ENCODE measurements at places on chromosomes 2 and 18.

DNA sequence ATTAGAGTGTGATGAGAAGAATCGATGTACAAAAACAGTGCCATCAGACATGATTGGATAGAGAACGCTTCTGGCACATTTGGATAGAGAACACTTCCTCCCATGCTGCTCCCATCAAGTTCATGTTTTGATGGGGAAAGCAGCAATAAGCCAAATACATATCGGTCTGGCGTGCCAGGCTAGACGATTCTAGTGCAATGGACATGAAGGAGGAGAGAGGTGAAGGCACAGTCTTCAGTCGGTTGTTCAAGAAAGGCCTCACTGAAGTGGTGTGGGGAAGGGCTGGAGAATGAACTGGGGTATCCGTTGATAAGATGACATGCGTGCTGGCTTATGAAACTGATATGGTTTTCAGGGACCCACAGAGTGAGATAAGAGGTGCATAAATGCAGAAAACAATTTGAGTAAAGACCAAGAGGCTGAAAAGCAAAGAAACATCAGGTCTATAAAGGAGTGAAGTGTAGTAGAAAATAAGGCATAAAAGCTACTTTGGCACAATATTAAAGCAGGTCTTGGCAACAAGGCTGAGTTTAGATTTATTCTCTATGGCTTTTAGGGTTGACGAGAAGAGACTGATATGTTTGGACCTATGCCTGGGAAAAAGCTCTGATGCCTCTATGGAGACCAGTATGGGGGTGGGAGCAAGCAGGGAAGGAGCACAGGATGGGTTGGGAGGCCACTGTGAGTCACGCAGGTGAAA is 117.6 kb upstream of the PIEZO2 start:
- no peak for DNase-seq

- DNase-seq, result no peak
Measured at GRCh38 chr2:46136481-46136880, 160.7 kb upstream of the EPAS1 start.

DNA sequence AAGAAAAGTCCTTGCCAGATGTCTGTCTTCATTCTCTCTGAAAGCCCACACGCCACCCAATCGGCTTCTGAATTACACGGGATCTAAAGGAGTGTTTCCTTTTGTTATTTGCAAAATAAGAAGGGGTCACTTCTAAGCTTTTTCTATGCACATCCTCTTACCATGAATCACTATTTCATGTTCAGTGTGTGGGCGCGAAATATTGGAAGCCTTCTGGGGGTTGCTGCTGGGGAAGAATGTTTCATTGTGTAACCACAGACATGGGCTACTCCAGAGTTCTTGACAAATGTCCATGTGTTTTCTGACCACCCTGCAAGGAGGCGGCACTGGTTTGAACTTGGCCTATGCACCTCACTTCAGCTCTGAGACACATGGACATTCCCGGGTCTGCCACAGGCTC is 133.6 kb upstream of the APCDD1 start:
- DNase-seq, result no peak

GRCh38 chr18:59026831-59027410 is 112.8 kb upstream of the SEC11C start:
- no peak for DNase-seq

GRCh38 chr2:239348563-239349452 is 52.0 kb downstream of the HDAC4 start:
- DNase-seq, result no peak

GRCh38 chr18:44123743-44124142 is 556.9 kb upstream of the SETBP1 start:
- DNase-seq, result no peak

DNA sequence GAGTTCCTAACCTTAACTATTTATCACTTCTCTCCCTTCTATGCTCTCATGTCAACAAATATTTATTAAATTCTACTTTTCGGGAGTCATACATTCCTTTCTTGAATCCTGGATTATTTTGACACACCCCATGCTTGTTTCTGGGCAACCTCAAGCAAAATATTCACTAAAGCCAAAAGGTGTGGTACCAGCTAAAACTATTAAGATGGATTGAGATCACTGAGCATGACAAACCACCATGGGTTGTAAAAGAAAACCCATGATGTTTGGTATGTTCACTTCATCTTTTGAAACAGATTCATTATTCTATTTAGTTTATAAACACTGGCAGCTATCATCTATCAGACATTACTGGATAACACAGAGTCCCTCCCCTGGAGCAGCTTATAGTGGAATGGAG is 32.5 kb downstream of the DPP4 start:
- DNase-seq, result no peak

GRCh38 chr2:181466661-181467576 is 9.7 kb downstream of the ITGA4 start:
- peak; percentile 73 for DNase-seq

- DNase-seq, result peak; percentile 69
Measured at GRCh38 chr2:181457741-181458425, 697 bp downstream of the ITGA4 start.

GRCh38 chr18:63109022-63109421 is 210.5 kb downstream of the BCL2 start:
- DNase-seq, result no peak

GRCh38 chr2:41400088-41400665 is 647.6 kb upstream of the PKDCC start:
- DNase-seq, result no peak

DNA sequence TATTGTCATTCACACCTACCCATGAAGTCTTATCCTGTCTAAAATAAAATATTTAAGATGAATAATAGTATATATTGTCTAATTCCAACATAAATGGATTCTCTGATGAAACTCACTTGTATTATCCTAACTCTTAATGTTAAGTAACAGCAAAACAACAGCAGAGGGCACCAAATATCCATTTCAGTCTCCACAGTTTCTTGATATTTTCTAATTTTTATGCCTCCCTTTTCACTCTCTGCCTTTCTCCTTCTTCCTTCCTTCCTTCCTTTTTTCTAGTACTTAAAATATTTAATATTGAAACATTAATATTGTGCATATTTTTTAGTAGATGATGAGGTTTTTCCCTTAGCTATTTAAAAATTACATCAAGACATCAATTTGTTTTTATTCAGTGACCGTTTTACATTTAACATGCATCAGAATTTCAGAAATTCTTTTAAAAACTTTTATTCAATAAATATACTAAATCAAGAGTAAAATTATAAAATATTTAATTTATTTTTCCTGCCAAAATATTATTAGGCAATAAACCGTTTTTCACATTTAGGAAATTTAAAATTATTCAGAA is 97.6 kb downstream of the WDR7 start:
- DNase-seq, result no peak

- no peak for DNase-seq
Measured at GRCh38 chr18:57754577-57755338, 48.4 kb downstream of the ATP8B1 start.

GRCh38 chr2:61229936-61230335 is 67.9 kb downstream of the C2orf74 start:
- no peak for DNase-seq

DNA sequence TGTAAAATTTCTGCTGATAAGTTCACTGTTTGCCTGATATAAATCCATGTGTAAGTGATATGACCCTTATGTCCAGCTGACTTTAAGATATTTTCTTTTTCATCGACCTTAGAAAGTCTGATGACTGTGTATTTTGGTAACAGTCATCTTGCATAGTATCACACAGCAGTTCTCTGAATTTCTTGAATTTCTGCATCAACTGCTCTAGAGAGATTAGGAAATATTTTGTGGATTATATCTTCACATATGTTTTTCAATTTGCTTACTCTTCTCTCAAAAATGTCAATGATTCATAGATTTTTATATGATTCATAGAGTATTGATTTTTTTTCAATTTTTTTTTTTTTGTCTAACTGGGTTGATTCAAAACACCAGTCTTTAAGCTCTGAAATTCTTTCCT is 945.3 kb downstream of the TRIB2 start:
- DNase-seq, result no peak

DNA sequence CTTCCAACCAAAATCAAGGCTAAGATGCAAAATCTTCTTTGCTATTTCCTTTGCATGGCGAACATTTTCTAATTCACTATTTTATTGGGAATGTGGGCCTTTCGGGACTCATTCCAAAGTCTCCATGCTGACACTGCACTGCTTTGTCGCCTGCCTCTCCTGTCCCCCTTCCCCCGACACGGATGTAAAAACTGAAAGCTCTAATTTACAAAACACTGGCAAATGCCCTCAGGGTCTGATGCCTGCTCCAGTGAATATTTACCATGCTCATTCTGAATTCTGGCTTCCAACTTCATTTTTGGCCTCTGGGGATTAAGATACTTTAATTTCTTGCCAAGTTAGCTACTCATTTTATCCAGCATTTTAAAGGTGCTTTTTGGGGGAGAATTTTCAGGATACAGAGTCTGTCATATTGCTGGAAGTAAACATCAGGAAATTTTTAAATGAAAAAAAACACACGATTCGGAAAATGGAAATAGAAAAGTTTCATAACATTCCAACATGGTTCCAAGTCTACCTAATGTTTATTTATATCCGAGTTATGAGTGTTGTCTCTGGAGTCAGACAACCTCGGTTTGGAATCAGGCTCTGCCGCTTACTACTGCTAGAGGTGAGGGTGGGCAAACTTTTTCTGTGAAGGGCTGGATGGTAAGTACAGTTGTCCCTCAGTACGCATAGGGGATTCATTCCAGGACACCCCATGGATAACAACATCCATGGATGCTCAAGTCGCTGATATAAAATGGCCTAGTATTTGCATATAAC is 14.6 kb upstream of the LTBP1 start:
- no peak for DNase-seq

- no peak for DNase-seq
Measured at GRCh38 chr2:226497146-226497909, 302.3 kb downstream of the IRS1 start.
